ENCODE measurements at places on chromosomes 13 and 19.

GRCh38 chr13:45518525-45519245 is 53.9 kb downstream of the COG3 start:
- no peak for DNase-seq

DNA sequence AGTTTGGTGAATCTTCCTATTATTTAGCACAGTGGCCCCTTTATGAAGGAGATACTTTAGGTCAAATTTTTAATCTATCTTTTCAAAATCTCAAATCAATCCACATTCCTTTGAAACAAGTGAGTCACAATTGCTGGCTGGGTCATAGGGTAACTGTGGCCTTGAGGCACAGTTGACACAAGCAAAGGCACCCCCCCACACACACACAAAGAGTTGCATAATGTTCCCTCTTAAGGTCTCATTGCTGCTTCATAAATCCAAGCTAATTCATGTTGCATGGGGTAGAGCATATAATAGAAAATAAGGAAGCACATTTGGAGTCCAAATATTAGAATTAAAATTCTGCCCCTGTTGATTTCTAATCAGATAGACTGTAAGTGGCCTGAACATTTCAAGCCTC is 171.5 kb downstream of the DLEU7 start:
- DNase-seq = no peak

- DNase-seq = no peak
These were observed 44.4 kb upstream of the USE1 start for GRCh38 chr19:17170538-17171297.

GRCh38 chr13:46606970-46607369 is 54.0 kb downstream of the LRCH1 start:
- DNase-seq = no peak

GRCh38 chr19:5152767-5153532 is 184.0 kb downstream of the KDM4B start:
- no peak for DNase-seq

- DNase-seq = no peak
These were observed 6.1 kb downstream of the RANBP3 start for GRCh38 chr19:5971714-5972354.

DNA sequence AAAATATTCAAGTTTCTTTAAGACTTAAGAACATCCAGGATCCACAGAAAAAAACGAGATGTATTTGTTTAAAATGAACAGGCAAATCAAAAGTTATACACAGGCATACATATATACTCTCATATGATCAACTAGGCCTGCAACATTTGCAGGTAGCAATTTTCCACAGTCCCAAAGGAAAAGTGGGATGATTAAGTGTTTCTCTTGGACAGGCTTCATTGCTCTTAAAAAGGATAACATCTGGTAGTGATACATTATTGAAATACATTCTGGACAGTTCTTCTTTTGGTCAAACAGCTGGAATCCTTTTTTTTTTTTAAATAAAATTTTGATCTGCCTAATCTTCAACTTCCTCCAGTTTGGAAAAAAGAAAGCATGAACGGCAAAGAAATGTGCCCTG is 114.8 kb upstream of the TDRD3 start:
- no peak for DNase-seq

DNA sequence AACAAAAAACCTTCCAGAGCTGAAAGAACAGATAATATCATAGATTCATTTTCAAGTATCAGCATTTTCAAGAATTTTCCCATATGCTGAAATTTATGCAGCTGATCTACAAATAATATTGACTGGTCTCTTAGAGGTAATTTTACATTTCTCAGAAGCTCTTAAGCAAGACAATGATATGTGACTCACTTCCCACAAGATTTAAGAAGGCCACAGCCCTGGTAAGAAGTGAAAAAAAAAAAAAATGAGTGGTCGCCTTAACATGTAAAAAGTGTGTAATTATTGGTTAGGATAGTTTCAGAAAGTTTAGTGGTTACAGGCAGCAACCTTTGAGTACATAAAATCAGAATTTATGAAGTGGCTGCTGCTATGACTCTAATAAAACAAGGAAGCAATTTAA is 54.5 kb downstream of the NUFIP1 start:
- no peak for DNase-seq

DNA sequence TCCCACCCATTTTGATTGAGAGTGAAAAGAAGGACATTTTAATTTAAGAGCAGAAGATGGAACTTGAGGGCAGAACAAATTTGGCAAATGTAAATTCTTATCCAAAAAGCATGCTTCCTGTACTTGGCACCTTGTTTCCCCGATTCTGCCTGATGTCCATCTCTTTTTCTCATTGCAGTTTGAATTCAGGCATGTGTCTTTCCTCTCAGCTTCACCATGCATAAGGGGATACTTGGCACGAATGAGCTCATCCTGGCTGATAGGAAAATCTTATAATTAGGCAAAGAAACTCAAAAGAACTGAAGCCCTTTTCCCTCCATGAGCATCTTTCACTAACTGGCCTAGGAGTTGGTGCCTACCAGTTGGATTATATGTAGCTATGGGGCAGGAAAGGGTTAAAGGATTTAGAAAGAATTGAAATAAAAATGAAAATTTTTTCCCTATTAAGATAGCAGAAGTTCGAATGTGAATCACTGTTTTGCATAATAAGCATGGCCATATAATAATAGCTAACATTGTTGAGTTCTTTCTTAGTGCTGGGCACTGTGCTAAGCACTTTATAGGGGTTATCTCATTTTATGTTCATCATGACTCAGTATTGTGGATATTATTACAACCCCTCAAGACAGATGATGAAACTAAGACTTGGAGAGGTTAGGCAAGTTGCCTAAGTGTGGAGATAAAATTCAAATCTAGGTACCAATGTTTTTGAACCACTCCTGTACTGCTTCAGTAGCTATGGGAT is 386.6 kb downstream of the KCNRG start:
- no peak for DNase-seq

All from SW 1271 (cell line).